ENCODE measurements at places on chromosomes 3 and 15.

GRCh38 chr3:42581400-42581708, 413 bp downstream of the SEC22C start:
- no peak for DNase-seq

GRCh38 chr15:46764851-46765250, 952.5 kb upstream of the SEMA6D start:
- no peak for DNase-seq

GRCh38 chr15:42058791-42059190, 35.6 kb downstream of the PLA2G4D start:
- DNase-seq: no peak

GRCh38 chr3:66158933-66159683, 61.7 kb upstream of the SLC25A26 start:
- no peak for DNase-seq

DNA sequence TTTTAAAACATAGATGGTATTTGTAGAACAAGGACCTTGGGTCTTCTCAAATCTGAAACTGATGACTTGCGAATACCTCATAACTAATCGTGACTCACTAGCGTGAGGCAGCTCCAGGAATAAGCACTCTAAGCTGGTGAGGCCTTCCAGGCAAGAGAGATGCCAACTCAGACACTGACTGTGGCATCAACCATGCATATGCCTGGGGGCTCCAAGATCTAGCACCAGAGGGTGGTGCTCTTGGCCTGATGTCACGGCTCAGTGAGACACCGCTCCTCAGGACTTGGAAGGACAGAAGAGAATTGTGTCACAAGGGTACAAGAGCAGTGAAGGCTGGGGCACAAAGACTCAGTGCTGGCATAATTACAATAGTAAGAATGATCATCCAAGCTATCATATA, 125.0 kb upstream of the TRIM42 start:
- no peak for DNase-seq

- DNase-seq: no peak
These were observed 283.8 kb upstream of the ROBO1 start for GRCh38 chr3:80051602-80051962.

DNA sequence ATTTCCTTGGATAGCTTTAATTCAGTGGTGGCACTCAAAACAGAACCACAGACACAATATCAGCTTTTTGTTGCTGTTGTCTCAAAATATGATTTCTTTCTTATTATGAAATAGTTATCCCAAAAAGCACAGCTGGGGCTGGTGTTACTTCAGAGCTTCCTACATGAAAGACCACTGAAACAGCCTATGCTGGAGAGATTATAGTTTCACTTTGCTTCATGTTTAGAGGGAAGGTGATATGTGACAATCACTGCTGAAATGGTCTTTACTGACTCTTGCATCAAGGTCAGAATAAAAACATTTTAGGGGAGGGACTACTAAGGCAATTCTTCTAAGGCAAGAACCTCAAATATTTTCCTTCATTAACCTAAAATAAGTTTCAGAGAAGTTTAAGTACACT, 190.7 kb downstream of the TNIK start:
- DNase-seq: no peak

- DNase-seq: no peak
These were observed 539.1 kb downstream of the SI start for GRCh38 chr3:164539215-164539614.

DNA sequence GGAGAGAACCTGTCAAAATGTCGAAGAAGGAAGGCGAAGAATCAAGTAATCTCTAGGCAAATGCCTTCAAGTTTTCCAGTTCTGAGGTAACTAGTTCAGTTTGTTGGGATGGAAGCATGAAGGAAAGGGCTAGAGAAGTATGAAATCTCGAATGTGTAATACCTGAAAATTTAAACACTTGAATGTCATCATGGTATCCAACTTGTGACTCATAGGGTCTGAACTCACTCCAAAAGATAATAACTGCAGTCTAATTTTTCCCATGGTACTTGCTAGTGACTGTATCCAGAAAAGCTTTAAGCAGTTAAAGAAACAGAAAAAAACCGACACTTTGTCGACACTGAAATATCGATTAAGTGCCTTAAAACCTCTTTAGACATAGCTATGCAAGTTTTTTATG, 102.9 kb upstream of the CHRM5 start:
- DNase-seq: no peak

- no peak for DNase-seq
These were observed 2.5 kb upstream of the GPR176 start for GRCh38 chr15:39922462-39923092.

DNA sequence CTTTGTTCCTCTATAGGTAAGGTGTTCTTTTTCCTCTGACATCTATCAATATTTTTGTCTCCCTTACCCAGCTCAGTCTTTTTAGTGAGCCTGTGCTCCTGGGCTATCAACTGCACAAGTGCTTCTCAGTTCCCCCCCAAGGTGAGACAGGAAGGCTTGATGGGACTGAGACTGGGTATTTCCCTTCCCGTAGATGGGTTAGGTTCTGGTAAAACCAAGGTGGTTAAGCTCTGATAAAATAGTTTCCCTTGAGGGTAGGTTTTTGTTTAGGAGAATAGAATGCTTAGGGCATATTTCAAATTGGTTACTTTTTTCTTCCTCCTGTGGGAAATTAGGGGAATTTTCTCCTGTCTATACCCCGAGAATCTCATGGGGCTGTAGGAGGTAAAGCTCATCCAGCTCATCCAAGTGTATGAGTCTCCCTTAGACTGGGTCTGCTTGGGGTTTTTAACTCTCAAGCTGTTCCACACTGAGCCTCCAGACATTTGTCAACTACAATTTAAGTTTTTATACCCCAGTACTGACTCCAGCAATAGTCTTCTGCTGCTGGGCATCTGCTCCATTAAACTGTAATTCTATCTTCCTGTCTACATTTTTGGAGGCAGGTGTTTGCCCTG, 44.9 kb downstream of the OXSR1 start:
- no peak for DNase-seq
